ENCODE measurements at places on chromosomes 1 and 21.

DNA sequence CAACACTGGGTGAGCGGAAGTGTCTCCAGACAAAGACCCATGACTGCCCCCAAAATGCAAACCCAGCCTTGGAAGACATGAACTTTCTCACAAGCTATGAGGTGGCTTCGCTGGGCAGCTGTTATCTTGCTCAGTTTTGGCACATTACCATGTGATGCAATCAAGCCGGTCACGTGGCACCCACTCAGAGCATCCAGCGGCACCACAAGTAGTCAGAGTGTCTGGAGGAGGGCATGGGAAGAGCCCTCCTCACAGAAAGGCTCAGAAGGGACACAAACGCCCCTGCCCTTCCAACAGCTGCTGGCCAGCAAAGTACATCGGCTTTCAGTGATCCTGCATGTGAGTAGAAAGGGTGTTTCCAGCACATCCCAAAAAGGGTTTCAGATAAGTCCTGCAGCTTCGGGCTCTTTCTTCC is 145.5 kb upstream of the IRF2BP2 start:
- DNase-seq, result no peak

GRCh38 chr21:41446586-41446985 is 20.5 kb downstream of the MX1 start:
- DNase-seq, result no peak

- DNase-seq, result peak; percentile 17
Measured at GRCh38 chr1:113978863-113979702, at the start of gene OLFML3. Gene OLFML3 (plus strand): TSS chr1:113979474. CDS start chr1:113979517, 43 bp downstream.

DNA sequence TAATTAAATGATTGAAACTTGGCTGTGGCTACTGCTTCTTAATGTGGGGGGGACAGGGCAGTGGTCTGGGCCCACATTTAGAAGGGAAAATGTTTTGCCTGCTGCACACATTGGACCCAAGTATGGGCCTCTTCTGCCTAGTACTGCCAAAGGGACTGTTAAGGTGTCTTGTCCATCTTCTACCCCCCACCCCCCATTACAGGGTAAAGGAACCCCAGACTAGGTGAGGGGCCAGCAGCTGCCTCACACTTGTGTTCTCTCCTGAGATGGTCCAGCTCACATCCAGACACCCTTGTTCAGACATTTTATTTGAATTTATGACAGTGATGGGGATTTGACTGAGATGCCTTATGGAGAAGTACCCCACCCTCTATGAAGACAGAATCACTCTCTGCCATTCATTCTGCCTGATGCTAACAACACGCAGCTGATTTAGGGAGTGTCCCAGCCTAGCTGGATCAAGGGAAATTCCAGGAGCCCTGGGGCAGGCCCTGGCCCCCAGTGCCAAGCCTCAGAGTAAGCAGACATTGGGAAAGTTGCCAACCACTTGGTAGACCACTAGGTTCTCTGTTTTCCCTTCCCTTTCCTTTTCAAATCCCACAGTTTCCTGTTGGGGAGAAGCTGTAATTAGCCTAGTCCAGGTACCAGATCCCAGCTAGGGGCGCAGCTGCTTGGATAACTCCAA is 42.1 kb downstream of the YARS1 start:
- no peak for DNase-seq

DNA sequence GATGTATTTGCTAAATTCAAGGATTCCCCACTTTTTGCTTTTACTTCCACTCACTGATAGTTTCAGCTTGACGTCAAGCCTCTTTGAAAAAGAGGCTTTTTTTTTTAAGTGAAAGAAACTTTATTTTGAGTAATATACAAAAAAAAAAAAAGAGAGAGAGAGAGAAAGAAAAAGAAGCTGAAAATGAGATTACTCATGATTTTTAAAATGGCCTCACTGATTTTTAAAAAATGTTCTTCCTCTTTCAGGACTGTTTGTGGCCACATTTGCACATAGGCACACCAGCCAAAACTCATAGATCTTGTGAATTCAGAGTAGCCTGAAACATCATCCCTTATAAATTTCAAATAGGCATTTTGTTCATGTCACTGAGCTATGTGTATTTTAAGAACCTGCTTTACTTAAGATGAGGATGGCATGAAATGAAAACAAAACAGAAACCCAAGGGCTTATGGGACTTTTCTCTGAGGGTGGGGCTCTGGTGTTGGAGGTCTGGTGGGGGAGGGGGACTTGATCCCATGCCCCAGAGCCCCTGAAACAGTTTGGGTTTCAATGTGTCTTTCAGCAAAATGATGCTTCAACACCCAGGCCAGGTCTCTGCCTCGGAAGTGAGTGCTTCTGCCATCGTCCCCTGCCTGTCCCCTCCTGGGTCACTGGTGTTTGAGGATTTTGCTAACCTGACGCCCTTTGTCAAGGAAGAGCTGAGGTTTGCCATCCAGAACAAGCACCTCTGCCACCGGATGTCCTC is 6.1 kb downstream of the ATF3 start:
- no peak for DNase-seq

DNA sequence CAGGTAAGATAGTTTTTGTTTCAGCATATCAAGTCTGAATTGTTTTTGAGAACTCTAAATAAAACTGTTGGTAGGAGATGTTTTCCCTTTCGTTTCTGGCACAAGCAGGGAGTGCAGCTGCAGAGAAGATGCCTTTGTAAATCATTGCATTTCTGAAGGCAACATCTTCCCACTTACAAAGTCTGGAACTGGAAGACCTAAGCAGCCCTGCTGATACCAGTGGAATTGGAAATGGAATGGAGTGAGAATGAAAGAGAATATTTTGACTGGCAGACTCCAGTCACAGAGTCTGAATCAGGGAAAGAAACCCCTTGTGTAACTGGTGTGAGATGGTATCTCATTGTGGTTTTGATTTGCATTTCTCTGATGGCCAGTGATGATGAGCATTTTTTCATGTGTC is 815.6 kb downstream of the LTN1 start:
- DNase-seq, result no peak

GRCh38 chr21:41926117-41926806 is 27.6 kb downstream of the C2CD2 start:
- peak; percentile 12 for DNase-seq

DNA sequence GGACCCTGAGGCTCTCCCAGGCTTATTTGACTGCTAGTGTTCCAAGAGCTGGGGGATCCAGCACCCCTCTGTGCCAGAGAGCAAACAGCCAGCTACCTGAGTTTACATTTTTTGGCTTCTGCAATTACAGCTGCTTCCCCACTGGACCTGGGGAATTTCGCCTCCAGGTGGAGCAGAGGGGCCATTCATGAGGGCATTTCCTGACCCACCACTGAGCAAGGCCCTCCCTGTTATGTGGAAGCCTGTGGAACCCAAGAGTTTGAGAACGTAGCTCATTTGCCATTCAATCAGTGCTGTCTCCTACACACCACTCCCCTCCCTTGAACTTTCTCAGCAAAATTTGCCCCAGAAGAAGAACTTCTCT is 42.7 kb upstream of the TMEM51 start:
- DNase-seq, result no peak

- no peak for DNase-seq
Measured at GRCh38 chr1:27633298-27633610, 1.7 kb downstream of the FGR start.

DNA sequence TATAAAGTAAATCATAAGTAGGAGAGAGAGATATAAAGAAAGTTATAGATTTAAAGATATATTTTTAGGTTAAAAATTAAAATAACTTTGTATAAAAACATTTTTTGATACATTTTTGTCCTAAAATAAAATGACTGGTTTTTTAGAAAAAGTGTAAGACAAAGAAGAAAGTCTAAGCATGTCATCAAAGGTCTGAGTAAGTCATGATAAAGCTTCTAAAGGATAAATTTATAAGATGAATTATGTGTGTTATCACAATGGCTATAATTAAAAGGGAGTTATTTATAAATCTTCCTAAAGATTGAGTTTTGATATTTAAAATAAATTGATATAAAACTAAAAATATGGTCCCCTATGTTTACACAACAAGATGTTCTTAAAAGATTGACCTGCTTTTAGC is 370.9 kb downstream of the PTPRU start:
- no peak for DNase-seq

DNA sequence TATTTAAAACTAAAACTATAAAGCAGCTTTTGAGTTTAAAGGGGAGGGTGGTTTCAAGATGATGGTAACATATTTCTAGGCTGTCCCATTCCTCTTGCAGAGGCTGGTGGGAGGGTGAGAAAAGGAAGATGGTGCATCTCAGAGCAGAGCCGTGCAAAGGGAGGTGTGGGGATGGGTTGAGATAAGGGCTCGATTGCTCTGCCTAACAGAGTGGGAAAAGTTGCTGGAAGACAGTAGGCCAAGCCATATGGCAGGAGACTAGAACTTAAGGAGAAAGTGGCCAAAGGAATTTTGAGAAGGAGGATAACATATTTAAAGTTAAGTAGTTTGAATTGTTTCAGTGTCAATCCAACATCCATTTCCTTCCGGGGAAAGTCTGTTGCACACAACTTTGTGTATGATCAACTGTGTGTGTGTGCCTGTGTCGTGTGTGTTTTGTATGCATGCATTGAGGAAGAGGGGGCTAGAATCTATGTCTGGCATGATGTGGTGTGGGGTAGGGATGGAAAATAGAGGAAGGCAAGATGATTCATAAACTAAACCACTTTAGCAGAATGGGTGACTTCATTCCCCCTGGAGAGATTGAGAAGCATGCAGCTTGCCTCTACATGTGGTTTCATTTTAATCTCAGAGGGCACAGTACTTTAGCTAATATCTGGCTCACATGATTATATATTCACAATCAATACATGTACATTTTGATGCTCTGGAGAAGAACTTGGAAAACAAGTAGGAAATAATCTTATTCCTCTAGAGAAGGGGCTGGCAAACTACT is 145.0 kb upstream of the DNAH14 start:
- no peak for DNase-seq

GRCh38 chr1:50967416-50968157 is 2.5 kb upstream of the CDKN2C start:
- DNase-seq, result no peak

DNA sequence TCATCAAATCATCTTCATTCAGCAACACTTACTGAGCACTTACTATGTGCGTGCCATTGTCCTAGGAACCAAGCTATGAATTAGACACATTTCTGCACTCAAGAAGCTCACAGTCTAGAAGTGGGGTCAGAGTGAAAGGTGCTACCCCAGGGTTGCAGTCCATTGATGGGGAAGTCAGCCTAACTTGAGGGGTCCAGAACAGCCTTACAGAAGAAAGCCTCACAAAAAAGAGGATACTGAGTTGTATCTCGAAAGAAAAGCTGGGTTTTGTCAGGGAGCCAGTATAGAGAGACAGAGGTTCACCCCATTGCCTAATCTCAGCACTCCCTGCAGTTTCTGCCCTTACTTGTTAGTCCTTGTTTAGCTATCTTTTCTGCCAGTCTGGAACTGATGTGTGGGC is 153.1 kb upstream of the JUN start:
- DNase-seq, result no peak

- DNase-seq, result no peak
Measured at GRCh38 chr1:87513966-87514660, 185.4 kb downstream of the LMO4 start.
